NB4 (cell line): ENCODE measurements at places on chromosomes 6 and 20.
A peak's percentile ranks its signal among the peaks of the same experiment; 100 is the strongest.

DNA sequence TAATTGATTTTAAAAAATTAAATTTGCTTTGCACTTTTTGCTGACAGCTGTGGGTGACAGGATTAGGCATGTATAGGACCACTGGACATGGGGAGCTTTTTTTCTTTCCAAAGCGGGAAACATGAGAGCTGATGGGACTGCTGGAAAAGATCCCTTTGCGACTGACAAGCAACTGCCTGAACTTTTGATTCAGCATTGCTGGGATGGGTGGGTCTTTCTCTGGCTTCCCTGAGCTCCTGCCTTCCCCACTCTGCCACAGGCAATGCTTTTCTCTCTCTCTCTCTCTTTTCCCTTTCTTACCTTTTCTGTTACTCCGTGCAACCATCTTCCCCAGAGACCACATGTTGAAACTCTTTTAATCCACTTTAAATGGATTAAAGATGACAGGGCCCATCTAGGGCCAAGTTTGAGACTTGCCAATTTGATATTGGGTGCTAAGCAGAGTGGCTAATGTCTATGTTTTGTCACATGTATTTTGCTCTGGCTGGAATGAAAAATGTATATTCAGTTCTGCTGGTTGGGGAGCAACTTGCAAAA lies 33.5 kb upstream of the TPD52L1 start:
- DNase-seq: no peak

GRCh38 chr6:44275271-44275748 lies 5.1 kb downstream of the TMEM151B start:
- no peak for DNase-seq

GRCh38 chr6:1911474-1911873 lies 301.8 kb downstream of the FOXC1 start:
- peak; percentile 74 for DNase-seq

DNA sequence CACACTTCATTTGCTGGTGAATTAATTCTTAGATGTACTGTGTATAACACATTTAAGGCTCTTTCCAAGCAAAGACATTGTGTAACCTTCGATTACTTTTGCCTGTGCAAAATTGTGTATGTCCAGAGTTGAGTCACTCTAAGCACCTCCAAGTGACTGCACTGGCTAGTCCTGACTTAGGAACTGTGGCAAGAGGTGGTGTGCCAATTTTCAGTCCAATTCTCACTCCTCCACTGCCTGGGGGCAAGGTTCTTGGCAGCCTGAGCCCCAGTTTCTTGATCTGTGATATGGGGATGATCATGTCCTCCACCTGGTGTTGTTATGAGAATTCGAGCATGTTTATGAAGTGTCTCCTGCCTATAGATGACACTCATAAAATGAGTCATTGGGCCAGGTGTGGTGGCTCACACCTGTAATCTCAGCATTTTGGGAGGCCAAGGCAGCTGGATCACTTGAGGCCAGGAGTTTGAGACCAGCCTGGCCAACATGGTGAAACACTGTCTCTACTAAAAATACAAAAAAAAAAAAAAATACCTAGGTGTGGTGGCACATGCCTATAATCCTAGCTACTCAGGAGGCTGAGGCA lies 105.3 kb upstream of the CDYL start:
- DNase-seq: no peak

- DNase-seq: no peak
Observed at GRCh38 chr6:18347021-18347577, 40.1 kb upstream of the RNF144B start.

DNA sequence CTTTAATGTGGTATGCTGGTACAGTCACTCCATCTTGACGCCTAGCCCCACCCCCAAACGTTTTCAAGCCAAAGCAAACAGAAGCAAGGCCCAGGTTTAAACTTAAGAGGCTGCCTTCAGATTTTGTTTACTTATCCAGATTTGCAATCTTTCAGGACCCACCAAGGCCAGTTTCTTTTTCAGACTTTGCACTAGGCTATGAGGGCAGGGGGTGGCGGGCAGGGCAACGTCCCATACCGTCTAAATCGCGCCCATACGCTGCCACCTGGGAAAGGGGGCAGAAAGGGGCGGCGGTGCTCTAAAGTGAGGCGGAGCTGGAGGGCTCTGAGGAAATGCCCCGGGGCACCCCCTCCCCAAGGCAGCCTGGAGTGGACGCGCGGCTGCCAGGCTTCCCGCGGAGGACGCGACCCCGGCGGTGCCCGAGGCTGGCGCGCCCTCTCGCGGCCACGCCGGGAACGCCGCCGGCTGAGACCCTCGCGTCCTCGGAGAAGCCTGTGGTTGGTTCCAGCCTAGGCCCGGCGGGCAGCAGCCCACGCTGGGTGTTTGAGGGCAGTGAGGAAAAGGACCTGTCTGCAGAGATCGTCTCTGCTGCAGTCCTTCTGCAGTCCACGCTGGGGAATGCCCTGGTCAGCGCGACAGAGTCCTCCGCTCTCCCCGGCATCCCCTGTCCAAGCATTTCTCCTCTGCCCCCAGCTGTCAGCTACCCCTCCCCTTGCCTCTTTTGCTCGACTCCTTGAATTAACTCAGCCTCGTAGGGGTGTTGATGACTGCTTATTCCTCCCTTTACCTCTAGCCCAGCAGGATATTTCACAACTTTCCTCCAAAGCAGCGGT lies 129.2 kb upstream of the PRND start:
- DNase-seq: peak; percentile 60
